ENCODE measurements at places on chromosomes 1 and 21.

DNA sequence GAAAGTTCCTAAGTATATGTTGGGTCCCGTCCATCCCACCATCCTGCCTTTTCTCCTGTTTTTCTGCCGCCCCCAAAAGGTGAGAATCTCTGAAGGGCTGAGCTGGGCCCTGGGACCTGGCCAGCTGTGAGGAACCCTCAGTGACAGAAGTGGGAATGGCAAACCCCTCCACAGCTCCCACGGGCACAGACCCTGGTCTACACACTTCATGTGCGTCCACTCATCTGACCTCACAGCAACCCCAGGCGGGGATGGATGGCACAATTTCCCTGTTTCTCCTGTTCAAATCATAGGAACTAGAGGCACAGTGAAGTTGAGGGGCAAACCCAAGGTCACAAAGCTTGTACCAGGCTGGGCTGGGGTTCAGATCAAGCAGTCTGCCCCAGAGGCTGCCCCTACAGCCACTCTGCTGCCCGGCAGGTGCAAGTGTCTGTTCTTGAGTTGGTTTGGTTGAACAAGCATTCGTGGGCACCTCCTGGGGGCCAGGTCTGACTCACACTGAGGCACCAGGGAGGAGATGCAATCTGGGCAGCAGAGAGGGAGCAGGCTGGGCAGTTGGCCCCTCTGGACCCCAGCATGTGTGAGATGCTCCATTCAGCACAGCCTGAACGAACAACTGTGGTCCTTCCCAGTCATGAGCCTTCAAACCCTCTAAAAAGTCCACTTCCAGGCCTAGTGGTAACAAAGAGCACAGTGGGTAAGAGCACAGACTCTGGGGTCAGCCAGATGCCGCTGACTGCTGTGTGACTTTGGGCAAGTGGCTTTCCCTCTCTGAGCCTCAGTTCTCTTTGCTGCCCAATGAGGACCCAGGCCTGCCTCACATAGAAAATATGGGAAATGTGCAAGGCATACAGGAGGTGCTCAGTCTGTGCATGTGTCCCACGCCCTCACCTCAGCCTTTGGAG lies 4.0 kb downstream of the EDN2 start:
- DNase-seq = no peak

GRCh38 chr1:246425139-246425794 lies 81.8 kb downstream of the SMYD3 start:
- peak; percentile 97 for DNase-seq

DNA sequence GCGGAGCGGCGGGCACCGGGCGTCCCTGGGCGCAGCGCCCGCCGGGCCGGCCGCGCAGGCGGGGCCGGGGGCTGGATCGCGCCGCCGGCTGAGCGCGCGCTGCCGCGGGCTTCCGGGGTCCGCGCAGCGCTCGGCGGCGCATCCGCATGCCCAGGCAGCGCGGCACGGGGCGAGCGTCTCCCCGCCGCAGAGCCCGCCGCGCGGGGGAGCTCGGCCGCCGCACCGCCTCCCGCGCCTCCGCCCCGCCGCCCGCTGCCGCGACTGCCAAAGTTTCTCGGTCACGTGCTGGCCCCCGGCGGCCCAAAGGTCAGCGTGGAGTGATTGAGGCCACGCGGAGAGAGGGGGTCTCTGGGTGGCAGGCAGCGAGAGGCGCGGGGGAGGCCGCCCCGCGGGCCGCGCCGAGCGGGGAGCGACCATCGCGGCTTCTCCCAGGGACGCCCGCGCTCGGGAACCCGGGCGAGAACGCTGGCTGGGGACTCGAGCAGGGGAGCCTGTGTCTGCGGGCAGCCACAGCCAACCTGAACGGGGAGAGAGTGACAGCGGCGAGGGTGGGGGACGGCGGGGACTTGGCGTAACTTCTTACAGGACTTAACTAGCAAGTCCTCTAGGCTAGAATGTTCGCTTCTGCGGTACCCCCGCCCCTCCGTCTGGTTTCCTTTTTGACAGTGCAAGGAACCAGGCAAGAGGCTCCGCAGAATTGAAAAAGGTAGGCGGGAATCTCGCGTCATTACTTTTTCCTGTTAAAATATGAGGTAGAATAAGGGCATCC lies at the start of gene ILDR2:
Gene ILDR2 (minus strand): TSS at position 180 of the 769 bp plus-strand sequence. CDS start 272 bp downstream, outside the sequence.
- DNase-seq = peak; percentile 16

- peak; percentile 37 for DNase-seq
Observed at GRCh38 chr21:41706678-41707077, 60.2 kb downstream of the RIPK4 start.

DNA sequence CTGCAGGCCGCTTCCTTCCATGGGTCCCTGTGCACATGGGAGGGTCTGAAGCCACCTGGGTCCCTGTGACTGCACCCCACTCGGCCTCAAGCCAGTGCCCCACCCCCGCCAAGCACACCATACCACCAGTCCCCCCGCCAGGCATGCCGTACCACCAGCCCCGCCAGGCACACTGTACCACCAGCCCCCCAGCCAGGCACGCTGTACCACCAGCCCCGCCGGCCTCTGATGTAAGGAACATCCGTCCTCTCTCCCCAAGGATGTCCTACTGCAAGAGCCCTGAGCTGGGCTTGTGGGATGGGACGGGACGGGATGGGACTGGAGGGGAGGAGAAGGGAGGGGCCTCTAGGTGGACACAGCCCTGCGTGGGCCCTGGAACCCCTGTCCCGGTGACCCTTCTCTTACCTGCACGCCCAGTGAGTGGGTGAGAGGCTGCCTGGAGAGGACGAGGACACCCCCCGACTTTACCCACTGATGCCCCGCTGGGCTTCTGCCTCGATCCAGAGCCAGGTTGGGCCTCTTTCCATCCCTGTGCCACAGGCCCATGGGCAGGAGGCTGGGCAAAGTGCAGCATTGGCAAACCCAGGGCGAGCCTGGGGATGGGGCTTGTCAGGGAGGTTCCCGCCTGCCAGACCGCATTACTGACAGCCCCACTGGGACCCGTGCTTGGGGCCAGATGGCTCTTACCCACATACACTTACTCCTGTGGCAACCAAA lies 40.8 kb upstream of the COL6A1 start:
- no peak for DNase-seq

GRCh38 chr1:243946253-243946652 lies 96.2 kb upstream of the AKT3 start:
- DNase-seq = no peak

DNA sequence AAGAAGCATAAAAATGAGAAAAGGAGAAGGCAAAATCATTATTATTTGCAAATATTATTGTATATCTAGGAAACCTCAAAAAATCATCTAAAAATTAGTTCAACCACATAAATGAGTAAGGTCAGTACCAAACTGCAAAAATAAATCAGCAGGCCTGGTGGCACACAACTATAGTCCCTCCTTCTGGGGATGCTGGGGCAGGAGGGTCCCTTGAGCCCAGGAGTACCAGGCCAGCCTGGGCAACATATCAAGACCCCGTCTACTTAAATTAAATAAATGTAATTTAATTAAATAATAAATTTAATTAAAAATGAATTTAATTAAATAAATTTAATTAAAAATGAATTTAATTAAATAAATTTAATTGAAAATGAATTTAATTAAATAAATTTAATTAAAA lies 40.3 kb upstream of the TRIM67 start:
- no peak for DNase-seq

GRCh38 chr1:67651031-67651430 lies 34.0 kb upstream of the GADD45A start:
- DNase-seq = no peak

DNA sequence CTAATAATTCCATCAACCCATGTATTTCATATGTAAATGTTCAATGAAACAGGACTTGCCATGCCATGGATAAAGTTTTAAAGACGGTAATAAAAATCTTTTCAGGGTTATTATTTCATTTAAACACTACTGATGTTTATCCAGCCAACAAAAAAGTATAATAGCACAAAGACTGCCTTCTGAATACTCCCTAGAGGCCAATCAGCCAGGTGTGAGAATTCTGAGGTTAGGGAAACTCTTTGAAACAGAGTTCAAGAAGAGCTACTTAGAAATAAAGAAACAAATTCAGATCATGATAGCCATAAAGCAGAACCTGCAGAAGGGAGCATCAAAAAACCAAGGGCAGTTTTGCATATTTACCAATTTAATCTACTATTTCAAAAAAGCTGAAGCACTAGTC lies 48.7 kb downstream of the AKT3 start:
- no peak for DNase-seq

- peak; percentile 4 for DNase-seq
Observed at GRCh38 chr1:167488786-167489185, 29.5 kb downstream of the CD247 start.

DNA sequence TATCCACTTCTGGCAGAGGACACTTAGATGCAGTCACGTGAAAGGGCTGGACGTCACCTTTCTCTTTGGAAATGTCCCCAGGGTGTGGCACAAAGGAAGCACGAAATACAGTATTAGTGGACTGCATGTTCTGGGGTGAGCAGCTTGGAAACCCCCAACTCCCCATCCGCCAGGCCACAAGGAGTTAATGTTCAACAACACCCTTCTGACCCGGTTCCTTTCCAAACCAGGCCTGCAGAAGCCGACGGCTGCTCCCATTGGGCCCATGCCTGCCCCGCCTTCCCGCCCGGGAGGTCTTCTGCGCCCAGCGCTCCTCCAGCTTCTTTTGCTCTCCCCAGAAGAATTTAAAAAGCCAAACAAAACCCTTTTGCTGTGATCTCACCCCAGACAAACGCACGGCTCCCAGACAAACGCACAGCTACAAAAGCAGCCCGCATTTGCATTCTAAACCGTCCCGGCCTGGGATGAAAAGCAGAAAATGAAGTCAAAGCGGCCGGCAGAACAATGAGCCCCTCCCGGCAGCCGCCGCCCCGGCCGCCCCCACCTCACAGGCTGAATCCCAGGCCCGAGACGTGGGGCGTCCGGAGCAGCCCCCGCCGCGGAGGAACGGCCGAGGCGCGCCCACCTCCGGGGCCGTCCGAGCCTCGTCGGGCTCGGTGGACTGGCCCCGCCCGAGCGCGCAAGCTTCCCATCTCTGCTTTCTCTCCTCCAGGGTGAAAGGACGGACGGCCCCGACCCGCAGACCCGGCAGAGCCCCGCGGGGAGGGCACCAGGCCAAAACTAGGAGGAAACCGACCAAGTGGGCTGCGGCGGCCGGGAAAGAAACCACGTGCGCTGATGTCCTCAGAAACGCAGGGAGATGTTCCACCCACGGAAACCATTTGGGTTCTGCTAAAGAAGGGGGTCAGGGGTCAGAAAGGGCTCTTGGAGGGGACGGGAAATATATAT lies 101.9 kb downstream of the PLPP3 start:
- no peak for DNase-seq

DNA sequence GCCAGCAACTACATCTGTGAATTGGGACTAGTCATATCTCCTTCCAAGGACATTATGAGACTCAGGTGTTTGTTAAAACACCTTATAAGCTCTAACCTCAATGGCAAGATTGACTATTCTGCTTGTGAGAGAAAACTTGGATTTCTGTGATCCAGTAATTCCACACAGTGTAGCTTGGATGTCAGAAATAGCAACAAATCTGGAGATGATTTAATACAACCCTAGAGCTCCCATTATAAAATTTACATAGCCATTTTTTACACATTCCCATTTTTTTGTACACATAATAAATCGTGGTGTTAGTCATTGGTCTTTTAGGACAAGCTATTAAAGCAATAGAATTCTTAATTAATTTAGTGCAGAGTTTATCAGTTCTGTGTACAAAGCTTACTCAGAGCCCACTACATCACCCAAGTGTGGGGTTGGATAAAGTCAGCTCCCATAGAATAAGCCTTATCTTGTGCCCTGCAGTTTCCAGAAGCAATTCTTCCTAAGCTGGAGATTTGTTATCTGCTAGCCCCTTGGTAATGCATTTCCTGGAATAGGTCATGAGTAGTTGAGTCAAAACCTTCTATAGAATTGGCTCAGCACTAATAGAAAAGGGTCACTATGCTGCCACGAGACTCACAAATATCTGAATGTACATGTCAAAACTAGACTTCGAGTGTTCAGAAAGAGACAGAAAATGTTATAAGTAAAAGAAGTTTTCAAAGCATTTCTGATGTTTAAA lies 434.0 kb upstream of the RUNX1 start:
- DNase-seq = no peak

DNA sequence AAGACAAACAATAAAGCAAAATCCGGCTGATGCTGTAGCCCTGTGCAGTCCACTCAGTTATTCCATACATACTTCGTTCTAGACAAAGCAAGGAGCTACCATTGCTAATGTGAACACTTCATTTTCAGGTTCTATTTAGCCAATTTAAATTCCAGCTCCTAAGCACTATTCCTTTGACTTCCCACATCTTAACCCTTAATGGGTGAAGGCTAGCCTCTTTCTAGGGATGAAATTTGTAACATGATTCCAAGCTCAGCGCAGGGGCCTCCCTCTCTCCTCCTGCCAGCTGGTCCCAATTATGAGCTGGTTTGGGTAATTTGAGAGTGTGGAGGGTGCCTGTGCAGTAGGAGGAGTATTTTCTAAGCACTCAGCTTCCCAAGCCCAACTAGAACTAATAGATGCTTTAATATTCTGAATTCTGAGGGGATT lies 53.9 kb upstream of the PTGFRN start:
- DNase-seq = no peak

Data from bronchial epithelial cell (primary cell).